ENCODE measurements at places on chromosomes 2 and 18.

GRCh38 chr18:31546476-31546875 lies 45.2 kb upstream of the TTR start:
- DNase-seq, result no peak

GRCh38 chr2:158671360-158672245 lies 123.5 kb upstream of the DAPL1 start:
- DNase-seq, result no peak

DNA sequence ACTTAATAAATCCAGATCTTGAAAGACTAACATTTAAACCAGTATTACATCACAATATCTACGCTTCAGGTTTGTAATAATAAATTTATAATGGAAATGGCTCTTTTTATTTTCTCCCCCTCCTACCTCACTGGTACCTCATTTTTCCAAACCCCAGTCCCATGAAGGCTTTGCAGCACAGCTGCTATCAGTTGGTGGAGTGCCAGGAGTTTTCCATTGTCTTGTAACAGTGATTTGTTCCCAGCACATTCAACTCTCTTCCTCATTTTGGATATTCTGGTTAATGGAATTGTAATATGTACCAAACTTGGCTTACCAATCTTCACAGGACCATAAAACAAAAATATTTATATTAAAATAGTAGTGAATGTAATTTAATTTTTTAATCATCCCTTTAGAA lies 91.2 kb downstream of the VRK2 start:
- no peak for DNase-seq

DNA sequence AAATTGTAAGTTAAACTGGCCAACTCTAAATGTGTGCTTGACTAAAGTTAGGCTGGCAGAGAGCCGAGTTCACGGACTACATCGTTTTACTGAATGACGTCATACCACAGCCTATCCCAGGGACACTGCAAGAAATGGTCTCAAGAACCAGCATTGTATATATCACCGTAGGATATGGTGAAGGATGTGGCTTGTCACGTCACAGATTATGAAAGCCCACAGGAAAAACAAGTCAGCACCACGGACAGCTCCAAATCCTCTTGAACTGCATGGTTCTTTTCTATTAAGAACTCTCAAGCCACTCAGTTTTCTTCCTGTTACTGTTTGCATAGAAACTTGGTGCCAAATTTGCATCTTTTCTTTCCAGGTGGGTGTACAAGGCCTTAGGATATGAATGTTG lies 85.1 kb upstream of the ACAA2 start:
- DNase-seq, result no peak

- DNase-seq, result no peak
Observed at GRCh38 chr2:53210538-53210937, 557.1 kb upstream of the CHAC2 start.

DNA sequence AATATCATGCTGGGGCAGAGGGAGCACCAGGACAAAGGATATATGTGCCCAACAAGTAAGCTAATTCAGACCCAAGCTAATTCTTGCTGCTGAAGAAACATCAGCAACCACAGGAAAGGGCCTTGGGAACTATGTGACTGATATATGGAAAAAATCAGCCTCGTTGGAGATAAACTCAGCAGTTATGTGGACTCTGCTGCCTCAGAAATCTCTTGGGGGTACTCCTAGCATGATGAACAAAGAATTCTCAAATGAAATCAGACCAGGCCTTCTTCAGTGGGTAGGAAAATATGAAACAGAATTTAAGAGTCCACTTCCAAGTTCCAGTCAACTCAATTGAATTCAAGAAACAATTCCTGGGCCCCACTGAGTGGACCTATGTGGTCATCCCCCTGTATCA lies 367.9 kb downstream of the TNS1 start:
- no peak for DNase-seq

GRCh38 chr2:47598476-47598875 lies 184.5 kb upstream of the MSH6 start:
- DNase-seq, result no peak

- no peak for DNase-seq
Observed at GRCh38 chr18:31658670-31659575, 25.5 kb downstream of the B4GALT6 start.

- no peak for DNase-seq
Observed at GRCh38 chr2:225558399-225559071, 159.0 kb downstream of the NYAP2 start.
